ENCODE measurements at places on chromosomes 12 and 14.

GRCh38 chr12:6535960-6536847 is 1.9 kb downstream of the GAPDH start:
- no peak for DNase-seq

GRCh38 chr14:58082491-58083098 is 69.4 kb downstream of the ARMH4 start:
- no peak for DNase-seq

DNA sequence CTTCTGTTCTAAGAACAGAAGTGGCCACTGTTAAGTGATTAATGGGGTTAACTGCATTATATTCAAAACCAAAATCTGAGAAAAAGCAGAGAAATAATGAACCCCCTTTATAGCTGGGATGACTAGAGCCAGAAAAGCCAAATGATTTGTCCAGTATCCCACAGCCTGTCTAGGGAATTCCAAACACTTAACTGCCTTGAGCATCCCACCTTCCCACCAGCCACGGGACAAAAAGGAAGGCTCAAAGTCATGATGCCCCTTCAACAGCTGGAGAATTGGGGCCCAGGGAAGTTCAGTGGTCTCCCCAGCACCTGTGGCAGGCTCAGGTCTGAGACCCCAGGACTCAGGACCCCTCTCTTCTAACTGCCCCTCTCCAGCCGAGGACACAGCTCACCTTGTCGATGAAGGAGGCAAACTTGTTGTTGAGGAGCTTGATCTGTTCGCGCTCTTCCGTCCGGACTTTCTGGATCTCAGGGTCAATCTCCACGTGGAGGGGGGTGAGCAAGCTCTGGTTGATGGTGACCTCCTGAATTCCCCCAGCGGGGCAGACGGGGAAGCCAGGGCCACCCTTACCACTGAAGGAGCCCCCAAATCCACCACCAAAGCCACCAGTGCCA is 605 bp downstream of the KRT4 start:
- DNase-seq, result no peak

DNA sequence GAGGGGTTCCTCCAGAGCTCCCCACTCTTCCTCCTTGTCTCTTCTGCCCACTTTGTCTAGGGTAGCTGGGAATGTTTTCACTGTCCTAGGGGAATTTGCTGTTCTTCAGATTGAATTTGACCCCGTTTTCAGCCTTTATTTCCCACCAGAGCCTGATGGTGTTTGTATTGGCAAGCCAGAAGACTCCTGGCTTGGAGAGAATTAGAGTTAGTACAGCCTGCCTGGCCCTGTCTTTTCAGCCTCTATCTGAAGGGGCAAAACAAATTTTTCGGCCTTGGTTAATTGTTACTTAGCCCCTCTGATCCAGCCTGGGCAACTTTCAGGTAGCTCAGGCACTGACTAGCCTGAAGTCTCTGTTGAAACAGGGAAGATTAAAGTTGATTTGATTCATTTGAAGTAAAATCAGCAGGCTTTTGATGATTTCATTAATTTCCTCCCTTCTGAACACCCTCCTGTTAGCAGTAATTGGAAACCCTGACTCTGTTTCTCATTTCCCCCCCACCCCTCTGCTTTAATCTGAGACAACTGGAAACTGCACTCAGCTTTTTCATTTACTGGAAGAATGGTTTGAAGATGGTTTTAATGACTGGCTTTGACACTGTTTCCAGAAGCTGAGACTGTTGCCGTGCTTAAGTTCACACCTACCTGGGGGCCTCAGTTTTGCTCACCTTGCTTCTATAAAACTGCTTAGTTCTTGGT is 63.3 kb downstream of the SUSD6 start:
- DNase-seq, result no peak

DNA sequence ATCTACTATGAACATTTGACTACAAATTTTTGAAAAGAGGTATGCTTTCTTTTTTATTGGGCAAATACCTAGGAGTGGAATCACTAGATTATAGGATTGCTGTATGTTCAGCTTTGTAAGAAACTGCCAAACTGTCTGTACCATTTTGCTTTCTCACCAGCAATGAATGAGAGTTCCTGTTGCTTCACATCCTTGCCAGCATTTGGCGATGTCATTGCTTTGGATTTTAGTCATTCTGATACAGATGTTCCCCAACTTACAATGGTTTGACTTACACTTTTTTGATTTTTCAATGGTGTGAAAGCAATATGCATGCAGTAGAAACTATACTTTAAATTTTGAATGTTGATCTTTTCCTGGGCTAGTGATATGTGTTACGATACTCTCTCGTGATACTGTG is 328.7 kb downstream of the RAD51B start:
- no peak for DNase-seq

GRCh38 chr14:100135073-100135472 is 24.4 kb downstream of the DEGS2 start:
- DNase-seq, result no peak

- DNase-seq, result no peak
Observed at GRCh38 chr12:26994109-26994508, 20.1 kb downstream of the TM7SF3 start.

GRCh38 chr12:63869656-63870055 is 25.2 kb downstream of the SRGAP1 start:
- no peak for DNase-seq

DNA sequence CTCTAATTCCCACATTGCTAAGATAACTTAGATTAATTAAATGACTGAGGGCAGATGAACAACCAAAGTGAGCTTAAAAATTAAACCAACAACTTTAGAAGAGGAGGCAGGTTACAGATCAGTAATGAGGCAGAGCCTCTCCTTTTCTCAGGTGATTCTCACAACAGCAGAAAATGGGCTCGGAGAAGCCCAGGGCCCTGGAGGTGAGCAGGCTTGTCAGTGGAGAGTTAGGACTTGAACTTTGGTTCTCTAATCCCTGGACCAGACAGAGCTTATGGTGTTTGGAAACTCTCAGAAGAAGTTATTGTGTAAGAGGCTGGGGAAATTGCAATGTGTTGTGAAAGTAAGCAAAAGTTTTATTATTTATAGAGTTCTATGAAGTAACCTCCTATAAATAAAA is 2.8 kb downstream of the TRHDE start:
- DNase-seq, result peak; percentile 50

DNA sequence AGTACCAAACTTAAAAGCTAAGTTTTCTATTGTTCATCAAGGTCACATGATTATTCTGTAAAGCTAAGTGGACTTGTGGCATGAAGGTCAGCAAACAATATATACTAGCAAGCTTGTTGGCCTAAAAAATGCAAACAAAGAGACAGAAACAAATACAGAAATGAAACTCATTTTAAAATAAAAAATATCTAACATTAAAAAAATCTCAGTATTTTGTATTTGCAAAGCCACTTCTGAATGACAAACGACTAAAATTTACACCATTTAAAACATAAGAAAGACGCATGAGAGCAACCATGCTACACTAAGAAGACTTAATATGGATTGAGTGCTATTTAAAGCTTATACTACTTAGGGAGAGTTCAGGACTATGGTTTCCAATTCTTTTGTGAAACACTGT is 72.8 kb upstream of the BBS10 start:
- DNase-seq, result no peak

- no peak for DNase-seq
Observed at GRCh38 chr14:23452237-23452636, 16.8 kb upstream of the MYH7 start.

- DNase-seq, result no peak
Observed at GRCh38 chr12:107329569-107330324, 236.4 kb upstream of the CRY1 start.

- DNase-seq, result no peak
Observed at GRCh38 chr14:95811813-95812212, 64.8 kb upstream of the TUNAR start.

- DNase-seq, result no peak
Observed at GRCh38 chr14:90632871-90633270, 183.4 kb downstream of the TTC7B start.

GRCh38 chr12:122659579-122659978 is 43.6 kb downstream of the HCAR2 start:
- no peak for DNase-seq

GRCh38 chr12:92452763-92453162 is 250.0 kb upstream of the PLEKHG7 start:
- DNase-seq, result no peak

GRCh38 chr12:89432396-89432795 is 80.1 kb upstream of the DUSP6 start:
- DNase-seq, result no peak

GRCh38 chr14:50736932-50737419 is 68.9 kb upstream of the SAV1 start:
- DNase-seq, result no peak

- DNase-seq, result peak; percentile 46
Observed at GRCh38 chr14:97978341-97978740, 1181.2 kb downstream of the VRK1 start.

- DNase-seq, result no peak
Observed at GRCh38 chr14:79915406-79915805, 295.9 kb downstream of the DIO2 start.

- DNase-seq, result no peak
Observed at GRCh38 chr12:21294176-21294575, 40.5 kb downstream of the SLCO1A2 start.

DNA sequence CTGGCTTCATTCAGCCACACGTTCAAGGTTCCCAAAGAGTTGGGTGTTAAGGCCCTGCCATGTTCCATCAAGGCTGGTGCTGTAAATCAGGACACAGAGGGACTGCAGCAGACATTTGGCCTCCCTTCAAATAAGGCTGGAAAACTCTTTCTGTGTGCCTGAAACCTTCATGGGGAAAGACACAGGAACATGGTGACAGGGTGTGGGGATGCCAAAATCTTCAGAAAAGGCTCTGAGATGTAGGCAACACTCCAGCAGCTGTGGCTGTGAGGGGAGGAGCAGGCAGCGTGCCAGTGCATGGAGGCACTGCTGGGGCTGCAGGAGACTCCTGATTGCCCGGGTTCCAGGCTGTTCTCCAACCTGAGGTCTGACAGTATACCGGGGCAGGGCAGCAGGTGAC is 15.0 kb downstream of the POMT2 start:
- no peak for DNase-seq

- DNase-seq, result no peak
Observed at GRCh38 chr12:6551496-6552139, 4.2 kb downstream of the IFFO1 start.

- no peak for DNase-seq
Observed at GRCh38 chr12:58980768-58981167, 60.5 kb upstream of the LRIG3 start.

DNA sequence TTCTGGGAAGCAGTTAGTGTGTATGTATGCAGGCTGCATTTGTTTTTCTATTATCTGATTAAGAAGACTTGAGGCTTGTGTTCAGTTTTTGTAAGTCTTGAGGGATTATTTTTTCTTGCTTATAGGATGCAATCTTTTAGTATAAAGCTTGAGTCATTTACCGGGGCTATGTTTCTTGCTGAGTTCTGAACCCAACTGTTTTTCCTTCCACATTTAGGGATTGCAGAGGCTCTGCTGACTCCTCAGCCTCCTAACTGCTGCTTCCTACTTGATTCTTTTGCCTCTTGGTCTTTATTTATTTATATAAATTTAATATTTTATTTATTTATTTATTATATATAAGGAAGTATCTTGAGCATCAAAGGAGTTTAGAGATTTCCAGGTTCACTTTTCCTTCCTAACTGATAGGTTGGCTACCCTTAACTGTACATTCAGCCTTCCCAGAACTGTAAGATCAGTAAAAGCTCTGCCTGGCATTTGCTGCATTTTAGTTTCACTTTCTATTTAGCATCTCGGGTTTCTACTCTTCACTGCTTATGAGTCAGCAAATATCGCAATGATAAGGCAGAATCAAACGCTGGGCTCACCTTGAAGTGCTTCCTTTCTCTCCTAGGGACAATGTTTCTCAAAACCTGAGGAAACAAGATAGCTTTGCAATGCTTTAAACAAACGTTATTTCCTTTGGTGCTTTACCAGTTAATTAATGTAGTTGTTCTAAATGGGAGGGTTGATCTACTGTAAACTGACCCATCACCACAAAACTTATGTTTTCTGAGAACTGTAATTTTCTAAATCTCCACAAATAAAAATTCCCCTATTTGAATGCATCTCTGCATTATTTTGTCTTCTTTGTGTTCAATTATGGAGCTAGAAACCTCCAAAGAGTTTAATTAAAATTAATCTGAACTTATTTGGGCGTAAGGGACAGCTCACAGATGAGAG is 1183.7 kb upstream of the TMEM132C start:
- DNase-seq, result peak; percentile 65

- no peak for DNase-seq
Observed at GRCh38 chr12:123337070-123337469, 27.6 kb downstream of the SBNO1 start.

GRCh38 chr14:60971271-60971670 is 9.6 kb downstream of the TRMT5 start:
- DNase-seq, result no peak

GRCh38 chr14:73700325-73700724 is 13.9 kb downstream of the PNMA1 start:
- no peak for DNase-seq

DNA sequence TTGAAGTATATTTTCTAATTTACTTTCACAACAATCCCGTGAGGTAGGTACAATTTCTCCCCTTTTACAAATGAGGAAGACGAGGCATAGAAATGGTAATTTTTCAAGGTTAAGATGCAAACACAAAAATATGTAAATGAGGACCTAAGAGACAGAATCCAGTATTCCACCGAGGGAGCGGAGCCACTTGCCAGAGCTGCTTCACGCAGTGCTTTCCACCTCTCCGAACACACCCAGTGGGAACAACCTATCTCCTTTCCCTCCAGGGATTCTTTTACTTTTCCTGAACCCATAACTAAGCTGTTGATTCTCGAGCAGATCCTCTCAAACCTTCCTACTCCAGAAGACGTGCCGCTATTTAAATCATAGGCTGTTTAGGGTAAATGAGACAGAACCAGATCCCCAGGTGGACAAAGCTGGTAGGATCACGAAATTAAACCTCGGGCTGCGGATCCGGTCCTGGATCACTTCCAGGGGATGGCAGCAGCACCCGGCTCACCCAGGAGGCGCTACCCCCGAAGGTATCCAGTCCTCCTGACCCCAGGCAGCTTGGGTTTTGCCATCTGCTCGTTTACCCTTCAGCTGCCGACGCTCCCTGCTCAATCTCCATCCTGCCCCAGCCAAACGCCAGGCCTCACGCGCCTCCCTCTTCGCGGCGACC is 1.5 kb downstream of the DDHD1 start:
- no peak for DNase-seq

- no peak for DNase-seq
Observed at GRCh38 chr12:145369-145960, 68.5 kb downstream of the SLC6A12 start.

DNA sequence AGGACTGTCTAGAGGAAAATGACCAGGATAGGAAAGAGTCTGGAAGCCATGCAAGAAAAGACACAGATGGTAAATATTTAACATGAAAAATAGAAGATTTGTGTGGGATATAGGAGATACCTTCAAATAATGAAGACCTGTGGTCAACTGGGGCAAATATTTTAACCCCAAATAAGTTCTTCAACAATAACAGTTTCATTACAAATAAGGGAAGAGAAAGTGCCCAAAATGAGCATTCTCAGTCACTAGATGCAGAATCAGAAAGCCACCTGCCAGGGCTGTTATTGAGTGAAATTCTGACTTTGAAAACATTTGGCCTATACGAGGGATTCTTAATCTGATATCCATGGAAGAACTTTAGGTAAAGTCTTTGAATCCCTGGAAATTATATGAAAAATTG is 231.2 kb upstream of the PLEKHG7 start:
- no peak for DNase-seq

GRCh38 chr14:95197551-95197950 is 40.2 kb upstream of the DICER1 start:
- DNase-seq, result no peak

GRCh38 chr14:51474854-51475253 is 176.9 kb upstream of the FRMD6 start:
- DNase-seq, result no peak
